Endothelial cell of umbilical vein (primary cell): ENCODE measurements at places on chromosomes 1 and 21.

GRCh38 chr21:46207920-46208591 lies 20.5 kb downstream of the LSS start:
- DNase-seq = no peak

DNA sequence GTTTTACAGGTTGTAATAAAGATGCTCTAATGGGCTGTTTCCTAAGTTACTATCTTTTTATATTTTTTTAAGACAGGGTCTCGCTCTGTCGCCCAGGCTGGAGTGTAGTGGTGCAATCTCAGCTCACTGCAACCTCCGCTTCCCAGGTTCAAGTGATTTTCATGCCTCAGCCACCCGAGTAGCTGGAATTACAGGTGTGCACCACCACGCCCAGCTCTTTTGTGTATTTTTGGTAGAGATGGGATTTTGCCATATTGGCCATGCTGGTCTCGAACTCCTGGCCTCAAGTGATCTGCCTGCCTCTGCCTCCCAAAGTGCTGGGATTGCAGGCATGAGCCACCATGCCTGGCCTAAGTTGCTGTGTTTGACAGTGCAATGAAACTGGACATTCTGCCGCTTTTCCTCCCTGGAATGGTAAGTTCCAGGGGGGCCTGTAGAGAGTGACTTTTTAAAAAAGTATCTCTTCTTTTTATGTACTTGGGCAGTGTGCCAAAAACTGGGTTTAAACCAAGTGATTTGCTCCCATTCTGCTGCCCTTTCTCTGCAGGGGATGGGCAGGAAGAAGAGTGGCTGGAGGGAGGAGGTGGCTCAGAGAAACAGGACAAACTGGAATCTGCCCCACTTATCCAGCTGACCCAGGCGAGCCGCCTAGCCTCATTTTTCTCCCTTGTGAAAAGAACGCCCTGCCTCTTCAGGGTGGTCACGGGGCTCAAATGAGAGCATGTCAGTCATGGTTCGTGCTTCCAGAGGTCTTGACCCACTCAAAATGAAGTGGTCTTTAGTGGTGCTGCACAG lies 2.3 kb downstream of the SLC37A1 start:
- DNase-seq = no peak

DNA sequence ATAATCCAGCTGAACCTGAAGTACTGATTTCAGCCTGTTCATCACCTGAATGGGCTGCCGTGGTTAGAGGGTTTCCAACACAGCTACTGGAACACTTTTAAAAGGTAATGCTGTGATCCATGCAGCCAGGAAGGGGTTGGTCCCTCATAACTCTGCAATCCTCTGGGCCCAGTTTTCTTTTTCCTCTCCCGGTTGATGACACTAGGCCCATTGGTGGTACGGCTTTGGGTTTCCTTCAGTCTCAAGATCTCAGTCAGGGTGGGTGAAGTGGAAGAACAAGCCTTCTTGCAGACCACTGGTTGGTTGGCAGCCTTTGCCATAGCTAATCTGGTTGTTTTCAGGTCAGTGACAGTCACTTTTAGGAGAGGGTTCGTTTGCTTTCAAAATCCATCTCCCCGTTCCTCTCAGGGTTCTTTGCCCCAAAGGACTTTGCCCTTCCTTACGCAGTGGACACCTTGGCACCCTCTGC lies 502 bp upstream of the SLC35A3 start:
- no peak for DNase-seq

DNA sequence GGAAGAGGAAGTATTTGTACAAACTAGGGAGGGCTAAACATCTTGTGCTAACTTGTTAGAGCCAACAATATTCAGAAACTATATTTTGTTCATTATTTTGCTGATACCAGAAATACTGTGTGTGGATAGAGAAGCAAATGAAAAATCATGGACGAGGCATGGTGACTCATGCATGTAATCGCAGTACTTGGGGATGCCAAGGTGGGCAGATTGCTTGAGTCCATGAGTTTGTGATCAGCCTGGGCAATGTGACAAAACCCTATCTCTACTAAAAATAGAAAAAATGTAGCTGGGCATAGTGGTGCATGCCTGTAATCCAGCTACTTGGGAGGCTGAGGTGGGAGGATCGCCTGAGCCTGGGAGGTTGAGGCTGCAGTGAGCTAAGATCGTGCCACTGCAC lies 13.4 kb downstream of the LRRC41 start:
- DNase-seq = no peak

DNA sequence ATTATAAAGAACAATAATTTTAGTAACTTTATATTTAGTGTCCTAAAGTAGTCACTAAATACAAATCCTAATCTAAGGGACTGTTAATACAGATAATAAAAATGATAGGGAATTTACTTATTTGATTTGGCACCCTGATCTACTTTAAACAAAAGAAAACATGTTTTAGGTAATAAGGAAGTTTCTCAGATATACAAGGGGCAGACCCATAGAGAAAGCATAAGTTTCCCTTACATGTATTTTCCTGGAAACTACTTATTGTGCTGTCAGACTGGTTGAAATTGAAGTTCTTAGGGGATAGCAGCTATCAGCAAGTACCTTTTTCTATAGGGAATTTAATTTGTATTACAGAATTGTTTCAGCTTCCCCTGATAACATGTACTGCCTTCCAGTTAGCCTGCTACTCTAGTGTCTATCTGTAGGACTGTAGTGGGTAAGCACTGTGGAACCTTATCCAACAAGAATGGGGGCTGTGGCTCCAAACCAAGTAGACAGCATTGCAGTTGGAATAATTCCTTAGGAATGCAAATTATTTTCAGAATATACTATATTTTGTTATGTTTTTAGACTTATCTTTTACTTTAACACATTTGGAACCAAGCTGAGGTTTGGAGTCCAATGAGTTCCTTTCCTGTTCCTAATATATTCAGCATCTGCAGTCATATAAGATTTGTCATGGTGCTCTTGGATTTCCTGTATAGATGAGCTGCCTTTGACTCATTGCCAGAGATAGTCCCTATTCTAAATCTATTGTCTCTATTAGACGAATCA lies 14.7 kb downstream of the MSH4 start:
- peak; percentile 21 for DNase-seq

DNA sequence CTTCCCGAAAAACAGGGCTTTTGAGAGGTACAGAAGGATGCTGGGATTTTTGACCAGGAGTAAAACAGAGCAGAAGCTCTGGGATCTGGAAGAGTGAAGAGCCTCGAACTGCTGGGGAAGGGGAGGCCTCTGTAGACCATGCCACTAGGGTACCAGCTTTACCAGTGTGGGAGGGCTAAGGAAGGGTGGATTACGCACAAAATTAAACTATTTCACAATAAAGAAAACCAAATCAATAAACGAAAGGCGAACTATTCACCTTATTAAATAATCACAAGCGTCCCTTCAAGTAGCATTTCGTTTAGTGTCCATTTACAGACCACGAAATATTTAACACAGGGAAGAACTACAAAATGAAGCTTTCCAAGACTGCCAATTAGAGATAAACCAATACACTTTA lies 723 bp downstream of the CZIB start:
- peak; percentile 3 for DNase-seq

DNA sequence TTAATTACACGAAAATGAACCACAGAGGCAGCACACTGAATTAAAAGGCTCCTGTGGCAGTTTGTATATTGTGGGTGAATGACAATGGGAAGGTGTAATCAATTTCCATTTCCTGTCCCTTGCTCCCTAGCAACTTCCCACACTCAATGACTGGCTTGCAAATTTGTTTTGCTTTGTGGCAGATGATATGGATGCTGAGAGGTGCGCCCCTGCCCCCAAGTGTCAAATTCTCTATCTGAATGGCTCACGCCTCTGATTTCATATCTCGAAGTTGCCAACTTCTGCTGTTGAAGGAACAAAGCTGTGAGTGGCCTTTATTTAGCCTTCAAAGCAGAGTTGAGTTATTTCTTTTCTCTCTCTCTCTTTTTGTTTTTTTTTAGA lies 86.0 kb downstream of the FOXD2 start:
- DNase-seq = peak; percentile 21
